Neuronal stem cell (in vitro differentiated cells): ENCODE measurements at places on chromosomes 3 and 15.
A peak's percentile ranks its signal among the peaks of the same experiment; 100 is the strongest.

- DNase-seq = no peak
Observed at GRCh38 chr3:74631351-74632140, 17.1 kb upstream of the CNTN3 start.

DNA sequence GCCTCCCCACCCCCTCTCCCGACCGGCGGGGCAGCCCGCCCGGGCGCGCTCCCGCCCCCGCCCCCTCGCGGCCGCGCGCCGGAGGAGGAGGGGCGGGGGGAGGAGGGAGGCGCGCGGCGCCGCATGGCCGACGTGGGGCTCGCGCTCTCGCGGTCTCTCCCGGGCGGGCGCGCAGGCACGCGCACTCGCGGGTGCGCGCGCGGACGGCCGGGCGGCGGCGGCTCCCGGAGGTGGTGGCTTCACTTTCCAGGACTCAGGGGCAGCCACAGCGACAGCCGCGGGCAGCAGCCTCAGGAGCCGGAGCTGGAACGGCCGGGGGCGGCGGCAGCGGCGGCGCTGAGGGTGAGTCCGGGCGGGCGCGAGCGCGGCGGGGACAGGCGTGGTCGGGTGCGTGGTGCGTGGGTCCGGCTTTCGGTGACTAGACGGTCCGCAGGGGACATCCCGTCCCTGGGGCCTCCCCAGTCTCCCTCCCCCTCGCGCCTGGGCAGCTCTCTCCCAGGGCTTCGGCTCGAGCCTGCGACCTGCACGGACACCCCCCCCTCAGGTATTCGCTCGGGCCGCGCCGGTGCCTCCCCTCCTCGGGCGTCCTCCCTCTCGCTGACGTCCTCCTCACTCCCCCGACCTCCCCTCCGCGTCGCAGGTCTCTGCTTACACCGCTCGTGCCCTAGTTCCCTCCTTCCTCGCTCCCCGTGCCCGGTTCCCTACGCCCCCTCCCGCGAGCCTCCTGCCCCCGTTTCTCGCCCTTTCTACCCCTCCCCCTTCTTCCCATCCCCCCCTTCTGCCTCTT is at the start of gene UBE2E2:
UBE2E2 (plus strand) TSS at position 407 of the 787 bp plus-strand sequence.
- DNase-seq = peak; percentile 75

GRCh38 chr3:174346141-174346540 is 513.0 kb upstream of the NAALADL2 start:
- no peak for DNase-seq

DNA sequence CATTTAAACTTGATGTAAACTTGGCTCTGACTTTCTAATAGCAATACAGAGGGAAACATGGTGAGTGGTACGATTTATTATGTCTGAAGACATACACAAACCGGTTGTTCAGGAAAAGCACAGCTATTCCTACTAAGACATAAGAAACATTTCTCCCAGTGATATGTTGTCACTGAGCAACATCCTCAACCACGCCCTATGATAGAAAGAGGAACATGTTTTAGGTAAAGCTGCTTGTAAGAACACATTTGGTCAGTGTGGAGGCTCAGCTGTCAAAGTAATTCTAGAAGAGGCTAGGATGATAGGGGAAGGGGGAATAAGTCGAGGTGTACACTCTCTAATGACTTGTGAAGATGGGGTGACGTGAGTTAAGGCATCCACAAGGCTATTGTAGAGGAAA is 42.7 kb upstream of the B3GNT5 start:
- no peak for DNase-seq

DNA sequence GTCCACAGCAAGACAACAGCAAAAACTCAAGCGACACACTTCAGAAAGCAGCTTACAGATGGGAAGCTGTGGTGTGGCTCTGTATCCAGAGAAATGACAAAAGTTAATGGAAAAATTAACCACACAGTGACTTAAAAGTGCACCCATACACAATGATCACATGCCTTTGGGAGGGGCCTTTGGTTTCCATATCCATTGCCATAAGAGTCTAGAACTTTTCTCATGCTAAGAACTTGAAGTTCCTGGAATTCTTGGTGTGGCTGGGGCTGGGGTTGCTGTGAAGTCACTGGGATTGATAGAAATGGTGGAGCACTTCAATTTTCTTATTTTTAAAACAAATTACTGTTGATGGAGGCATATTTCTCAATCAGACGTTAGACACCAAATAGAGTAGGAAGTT is 108.6 kb upstream of the FEZF2 start:
- no peak for DNase-seq

GRCh38 chr3:112128843-112129727 is 4.0 kb downstream of the GCSAM start:
- no peak for DNase-seq

DNA sequence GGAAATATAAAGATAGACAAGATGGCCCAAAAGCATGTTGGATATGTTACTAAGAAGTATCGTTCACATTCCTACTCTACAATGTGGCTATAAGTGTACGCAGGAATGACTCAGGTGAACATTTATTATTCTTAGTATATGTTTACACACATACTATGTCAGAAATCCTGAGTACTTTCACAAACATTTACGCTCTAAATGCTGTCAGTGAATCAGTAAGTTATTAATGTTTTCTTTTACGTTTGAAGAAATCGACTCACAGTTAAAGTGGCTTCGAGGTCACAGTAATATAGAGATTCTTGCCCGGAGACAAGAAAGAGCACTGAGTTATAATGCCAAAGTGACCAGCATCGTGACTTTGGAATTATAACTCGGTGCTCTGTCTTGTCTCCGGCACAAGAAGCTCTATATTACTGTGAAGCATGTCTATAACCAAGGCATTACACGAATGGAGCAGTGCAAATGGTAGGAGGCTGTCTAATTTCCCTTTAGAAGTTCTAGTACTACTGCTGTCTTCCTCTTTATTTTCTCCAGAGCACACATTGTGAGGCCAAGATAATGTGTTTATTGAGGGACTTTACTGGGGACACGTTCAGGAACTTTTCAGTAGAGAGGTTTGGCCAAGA is 61.8 kb upstream of the P3H2 start:
- no peak for DNase-seq

GRCh38 chr3:128523591-128523990 is 30.6 kb upstream of the GATA2 start:
- no peak for DNase-seq

DNA sequence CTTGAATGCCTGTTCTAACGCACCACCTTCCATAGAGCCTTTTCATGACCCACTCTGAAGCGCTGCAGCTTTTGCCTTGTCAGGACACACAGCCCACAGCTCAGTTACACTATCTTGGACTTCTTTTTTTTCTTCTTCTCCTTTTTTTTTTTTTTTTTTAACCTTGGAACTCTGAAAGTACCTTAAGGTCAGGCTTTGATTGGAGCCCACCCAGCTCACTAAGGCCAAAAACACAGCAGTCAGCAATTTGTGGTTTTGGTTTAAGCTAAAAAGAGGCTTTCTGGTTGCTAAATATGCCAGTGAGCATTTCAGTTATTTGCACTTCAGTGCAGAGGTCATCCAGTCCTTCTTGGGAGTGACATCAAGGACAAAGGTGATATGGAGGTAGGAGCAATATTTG is 1.7 kb downstream of the SLC25A20 start:
- no peak for DNase-seq

- no peak for DNase-seq
Observed at GRCh38 chr3:138031536-138031935, 21.6 kb downstream of the CLDN18 start.

DNA sequence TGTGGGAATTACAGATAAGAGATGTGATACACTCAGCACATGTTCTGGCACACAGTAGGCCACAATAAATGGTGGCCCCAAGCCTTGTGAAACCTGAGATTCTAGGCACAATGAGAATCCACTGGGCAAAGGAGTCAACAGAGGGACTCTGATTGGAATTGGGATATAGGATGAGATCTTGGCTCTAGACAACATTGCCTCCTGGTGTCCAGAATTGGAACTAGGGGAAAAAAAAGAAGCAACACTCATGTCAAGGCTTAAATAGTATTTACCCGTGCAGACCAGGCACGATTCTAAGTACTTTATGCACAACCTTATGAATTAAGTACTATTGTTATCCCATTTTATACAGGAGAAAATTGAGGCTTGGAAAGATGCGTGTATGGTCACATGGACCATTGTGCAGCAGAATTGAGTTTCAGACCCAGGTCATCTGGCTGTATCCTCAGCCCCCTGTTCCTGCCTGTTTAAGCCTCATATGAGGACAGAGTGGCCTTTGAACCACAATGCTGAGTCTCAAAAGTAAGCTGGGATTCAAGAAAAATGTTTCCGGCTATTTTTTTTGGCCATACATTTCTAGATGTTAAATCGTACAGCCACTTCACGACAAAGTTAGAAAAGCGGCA is 124.8 kb downstream of the SV2B start:
- DNase-seq = peak; percentile 67

DNA sequence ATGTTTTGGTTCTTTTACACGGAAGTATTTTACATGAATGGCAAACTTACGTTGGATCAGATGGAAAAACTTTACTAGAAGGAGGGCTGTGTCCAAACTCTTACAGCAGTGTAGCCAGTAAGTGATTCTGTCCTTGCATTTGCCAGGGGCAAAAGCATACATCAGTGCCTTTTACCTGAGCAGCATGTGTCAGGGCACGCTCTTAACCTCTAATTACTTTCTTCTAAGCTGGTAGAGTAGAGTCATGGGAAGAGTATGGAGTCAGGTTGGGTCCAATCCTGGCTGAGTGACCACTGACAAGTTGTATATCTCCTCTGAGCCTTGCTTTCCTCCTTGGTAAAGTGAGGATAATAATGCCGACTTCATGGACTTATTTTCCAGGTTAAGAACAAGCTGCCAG is 47.1 kb downstream of the RYR3 start:
- DNase-seq = no peak

DNA sequence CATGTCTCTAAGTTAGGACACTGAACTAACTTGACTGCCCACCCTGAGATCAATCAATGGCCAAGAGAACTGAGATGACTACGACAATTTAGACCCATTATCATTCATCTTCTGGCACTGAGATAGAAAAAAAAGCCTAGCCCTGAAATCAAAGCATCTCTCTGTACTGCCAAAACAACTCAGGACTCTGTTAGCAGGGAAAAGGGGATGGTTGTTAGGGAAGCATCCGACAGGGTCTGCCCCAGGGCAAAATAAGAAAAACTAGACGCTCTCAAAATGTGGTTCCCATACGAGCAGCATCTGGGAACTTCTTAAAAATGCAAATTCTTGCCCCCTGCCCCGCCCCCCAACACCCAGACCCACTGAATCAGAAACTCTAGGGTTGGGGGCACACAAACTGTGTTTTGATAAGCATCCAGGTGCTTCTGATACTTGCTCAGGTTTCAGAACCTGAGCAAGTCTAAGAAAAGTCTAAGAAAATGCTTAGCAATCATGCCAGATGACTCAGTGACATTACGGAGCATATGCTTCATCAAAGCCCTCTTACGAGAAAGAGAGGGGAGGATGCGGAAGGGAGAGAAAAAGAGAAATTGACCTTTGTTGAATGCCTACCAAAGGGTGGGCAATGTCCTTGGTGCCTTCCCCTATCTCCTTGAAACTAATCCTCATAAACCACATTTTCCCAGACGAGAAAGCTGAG is 172.8 kb upstream of the HES1 start:
- no peak for DNase-seq
